NCI-H524 treated with DMSO at 0.1 percent for 48 hours (cell line): ENCODE measurements at places on chromosomes 7 and 10.

- DNase-seq: no peak
Measured at GRCh38 chr7:90736968-90737939, 141.1 kb downstream of the CDK14 start.

DNA sequence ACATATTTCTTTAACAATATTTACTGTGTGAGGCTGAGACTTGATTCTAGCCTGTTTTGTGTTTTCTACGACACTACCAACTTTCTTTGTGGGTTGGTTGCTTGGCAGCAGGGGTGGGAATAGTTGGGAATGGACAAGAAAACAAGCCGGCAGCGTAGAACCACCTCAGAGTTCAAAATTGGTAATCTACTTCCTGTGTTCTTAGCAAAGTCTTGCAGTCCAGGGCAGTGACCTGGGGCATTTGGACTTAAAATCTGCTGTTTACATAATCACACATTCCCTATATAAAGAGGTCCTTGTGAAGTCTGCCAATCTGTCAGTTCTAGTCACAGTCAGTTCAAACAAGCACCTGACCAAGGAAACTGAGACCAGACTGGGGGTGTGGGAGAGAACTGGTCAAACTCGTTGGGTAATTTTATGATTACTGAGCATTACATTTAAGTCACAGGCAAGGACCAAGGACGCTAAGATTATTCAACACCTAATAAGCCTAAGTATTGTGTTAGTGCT is 167.9 kb downstream of the CPEB3 start:
- DNase-seq: no peak

GRCh38 chr7:48428091-48428684 is 256.9 kb downstream of the ABCA13 start:
- DNase-seq: no peak

- DNase-seq: no peak
Measured at GRCh38 chr7:149286811-149287400, 24.9 kb downstream of the ZNF783 start.

DNA sequence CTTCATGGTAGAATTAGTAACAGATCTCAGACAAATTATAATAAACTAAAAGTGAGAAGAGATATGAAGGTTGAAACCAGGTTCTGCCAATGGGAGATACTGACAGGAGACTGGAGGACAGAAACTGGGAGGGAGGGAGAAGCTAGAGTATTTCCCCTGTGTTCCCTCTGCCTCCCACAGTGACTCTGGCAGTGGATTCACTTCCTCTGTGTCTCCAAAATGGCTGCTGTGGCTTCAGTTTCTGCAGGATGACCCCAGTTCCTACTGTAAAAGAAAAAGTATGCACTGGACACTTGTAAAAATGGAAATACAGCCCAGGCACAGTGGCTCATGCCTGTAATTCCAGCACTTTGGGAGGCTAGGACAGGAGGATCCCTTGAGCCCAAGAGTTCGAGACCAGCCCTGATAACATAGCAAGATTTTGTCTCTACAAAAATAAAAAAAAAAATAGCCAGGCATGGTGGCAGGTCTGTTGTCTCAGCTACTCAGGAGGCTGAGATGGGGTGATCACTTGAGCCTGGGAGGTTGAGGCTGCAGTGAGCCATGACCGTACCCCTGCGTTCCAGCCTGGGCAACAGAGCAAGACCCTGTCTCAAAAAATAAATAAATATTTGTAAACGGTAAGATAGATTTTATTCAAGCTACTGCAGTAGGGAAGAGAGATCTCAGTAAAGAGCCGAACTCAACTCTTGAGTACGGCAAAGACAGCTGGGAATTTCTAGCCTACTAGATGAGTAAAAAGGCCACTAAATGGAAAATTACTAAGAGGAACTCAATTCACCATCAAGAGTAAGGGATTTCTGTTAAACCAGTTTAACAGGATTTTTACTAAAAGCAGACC is 156.6 kb upstream of the TRIM24 start:
- DNase-seq: no peak

- no peak for DNase-seq
Measured at GRCh38 chr7:139124084-139124914, 14.8 kb upstream of the ZC3HAV1 start.

- DNase-seq: no peak
Measured at GRCh38 chr10:13731799-13732198, 145.0 kb downstream of the PRPF18 start.
